ENCODE measurements at places on chromosomes 5 and 9.

GRCh38 chr5:92429646-92430045 lies 1046.5 kb upstream of the ARRDC3 start:
- DNase-seq = no peak

DNA sequence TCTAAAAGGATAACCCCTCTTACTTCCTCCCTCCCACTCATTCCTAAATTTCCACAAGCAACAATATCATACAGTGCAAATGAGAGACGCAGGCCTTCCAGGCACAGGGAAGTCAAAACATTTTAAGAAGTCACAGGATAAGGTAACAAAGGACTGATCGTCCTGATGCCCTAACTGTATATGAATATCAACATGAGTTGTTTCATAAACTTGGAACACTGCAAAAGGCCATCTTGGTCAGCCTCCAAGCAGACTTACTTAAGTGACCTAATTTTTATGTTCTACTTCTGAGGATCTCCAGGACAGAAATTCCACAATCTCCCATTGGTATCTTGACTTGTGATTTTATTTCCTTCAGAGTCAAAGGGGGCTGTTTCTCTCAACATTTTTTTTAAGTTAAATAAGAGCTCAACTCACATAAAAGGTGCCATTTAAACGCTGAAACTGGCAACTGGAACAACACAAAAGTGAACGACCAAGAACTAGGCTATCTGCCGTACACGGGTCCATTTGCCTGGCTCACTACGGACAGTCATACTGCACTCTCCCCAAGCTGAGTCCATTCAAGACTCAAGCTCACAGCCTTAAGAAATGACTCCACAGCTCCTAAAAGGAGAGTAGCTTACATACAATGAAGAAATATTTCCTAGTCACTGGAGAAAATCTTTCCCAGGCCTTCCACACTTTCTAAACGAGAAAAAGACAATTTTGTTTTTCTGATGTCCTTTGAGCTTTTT lies 71.3 kb downstream of the LHFPL2 start:
- no peak for DNase-seq

GRCh38 chr5:82278711-82279370 lies 687 bp upstream of the RPS23 start:
- no peak for DNase-seq

DNA sequence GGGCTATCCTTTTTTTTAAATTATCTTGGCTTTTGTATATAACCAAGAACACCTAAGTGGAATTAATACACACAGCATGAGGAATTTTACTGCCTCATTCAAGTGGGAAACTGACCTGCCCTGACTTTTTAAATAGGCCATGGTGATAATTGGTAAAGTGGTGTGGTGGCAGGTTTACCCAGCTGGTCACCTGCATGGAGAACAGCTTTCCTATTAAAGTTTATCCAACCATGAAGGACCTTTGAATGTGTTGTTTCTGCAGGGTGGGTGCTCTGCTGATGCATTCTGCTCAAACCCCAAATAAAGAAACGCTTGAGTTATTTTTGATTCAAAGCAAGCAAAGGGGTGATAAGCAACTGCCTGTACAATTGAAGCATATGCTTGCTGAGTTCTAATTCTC lies 261.0 kb upstream of the GRIN3A start:
- DNase-seq = no peak

GRCh38 chr5:141172381-141173204 lies at the start of gene PCDHB7:
Gene PCDHB7, plus strand, starts transcription at chr5:141172644. Its CDS starts 192 bp downstream, at chr5:141172836.
- no peak for DNase-seq

- DNase-seq = no peak
Measured at GRCh38 chr5:177183766-177184360, 50.3 kb downstream of the NSD1 start.

DNA sequence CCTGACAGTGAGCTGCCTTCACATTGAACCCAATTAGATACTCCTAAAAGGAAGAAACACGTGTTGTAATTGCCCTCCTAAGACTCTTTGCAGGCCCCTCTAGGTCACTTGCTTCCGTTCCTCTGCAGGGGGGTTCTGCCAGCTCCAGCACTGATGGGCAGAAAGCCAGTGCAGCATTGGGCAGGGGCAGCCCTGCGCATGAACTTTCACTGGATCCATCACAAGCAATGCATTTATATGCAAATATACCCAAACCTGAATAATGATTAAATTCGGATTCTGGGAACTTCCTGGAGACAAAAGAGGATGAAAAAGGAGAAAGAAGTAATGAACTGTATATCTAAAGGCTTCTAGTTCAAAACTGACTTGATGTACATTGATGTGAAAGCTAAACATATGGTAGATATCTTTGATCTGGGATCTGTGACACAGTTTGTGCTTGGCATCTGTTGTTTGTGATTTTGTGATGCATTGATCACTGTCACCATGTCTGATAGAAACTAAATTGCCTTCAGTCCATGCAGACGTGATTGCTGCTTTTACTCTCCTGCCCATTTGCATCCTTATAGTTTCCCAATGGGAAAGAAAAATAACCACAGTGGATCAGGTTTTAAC lies 313.4 kb downstream of the DEPDC1B start:
- DNase-seq = no peak

DNA sequence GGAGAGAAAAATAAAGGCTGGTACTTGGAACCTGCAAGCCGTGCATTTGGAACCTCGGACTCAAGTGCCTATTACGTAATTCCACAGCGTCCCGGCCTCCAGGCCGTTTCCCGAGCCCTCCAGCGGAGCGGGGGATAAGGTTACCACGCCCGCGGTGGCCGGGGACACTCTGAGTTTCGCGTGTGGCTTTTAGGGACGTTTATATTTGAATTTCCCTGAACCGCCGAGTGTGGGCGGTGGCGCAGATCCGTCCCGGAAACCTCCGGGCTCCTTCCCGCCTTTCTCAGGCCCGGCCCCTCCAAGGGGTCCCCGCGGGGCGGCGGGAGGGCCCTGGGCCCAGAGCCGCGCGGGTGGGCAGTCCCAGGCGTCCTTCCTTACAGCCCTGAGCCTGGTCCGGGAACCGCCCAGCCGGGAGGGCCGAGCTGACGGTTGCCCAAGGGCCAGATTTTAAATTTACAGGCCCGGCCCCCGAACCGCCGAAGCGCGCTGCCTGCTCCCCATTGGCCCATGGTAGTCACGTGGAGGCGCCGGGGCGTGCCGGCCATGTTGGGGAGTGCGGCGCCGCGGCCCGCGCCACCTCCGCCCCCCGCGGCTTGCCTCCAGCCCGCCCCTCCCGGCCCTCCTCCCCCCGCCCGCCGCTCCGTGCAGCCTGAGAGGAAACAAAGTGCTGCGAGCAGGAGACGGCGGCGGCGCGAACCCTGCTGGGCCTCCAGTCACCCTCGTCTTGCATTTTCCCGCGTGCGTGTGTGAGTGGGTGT lies at the start of gene LMNB1:
Gene LMNB1, plus strand, starts transcription at position 638 of the 758 bp plus-strand sequence. CDS start 373 bp downstream, outside the sequence.
- DNase-seq = peak; percentile 89

GRCh38 chr5:163104464-163104863 lies 332.9 kb upstream of the CCNG1 start:
- DNase-seq = no peak

DNA sequence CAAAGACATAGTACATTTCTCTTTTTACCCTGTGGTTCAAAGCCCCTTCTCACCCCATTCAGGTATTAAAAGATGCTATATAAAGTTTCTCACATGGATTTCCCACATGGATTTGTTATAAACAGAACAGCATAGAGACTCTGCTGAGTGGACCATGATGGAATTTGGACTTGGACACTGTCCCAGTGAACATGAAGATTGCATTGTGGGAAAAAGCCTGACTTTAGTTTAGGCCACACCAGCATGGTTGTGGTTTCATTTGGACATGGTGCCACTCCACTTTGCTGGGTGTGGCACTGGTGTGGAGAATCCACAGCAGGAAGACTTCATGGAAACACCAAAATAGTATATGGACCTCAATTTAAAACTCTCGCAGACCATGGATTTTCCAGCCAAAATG lies 124.6 kb downstream of the ARHGAP26 start:
- no peak for DNase-seq

- DNase-seq = no peak
Measured at GRCh38 chr5:169897481-169897880, 82.8 kb downstream of the INSYN2B start.

DNA sequence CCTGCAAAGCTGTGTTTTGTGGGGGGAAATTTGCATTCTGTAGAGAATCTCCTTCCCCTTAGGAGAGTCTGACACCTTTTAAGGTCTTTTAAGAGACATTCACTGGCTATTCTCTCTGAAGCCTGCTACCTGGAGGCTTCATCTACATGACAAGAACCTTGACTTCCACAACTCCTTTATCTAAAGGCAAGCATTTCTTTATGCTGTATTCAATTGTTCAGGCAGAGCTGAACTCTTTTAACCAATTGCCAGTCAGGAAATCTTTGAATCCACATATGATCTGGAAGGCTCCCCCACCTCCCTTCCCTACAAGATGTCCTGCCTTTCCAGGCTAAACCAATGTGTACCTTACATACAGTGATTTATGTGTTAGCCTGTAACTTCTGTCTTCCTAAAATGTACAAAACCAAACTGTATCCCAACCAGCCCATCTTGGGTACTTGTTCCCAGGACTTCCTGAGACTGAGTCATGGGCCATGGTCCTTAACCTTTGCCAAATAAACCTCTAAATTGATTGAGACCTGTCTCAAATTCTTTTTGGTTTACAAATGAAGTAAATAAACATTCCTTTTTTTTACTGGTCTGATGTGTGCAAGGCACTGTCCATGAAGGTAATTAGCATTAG lies 9.9 kb downstream of the C9orf85 start:
- DNase-seq = no peak

- DNase-seq = no peak
Measured at GRCh38 chr5:31218978-31219377, 25.5 kb downstream of the CDH6 start.

- DNase-seq = no peak
Measured at GRCh38 chr5:39755452-39755851, 330.7 kb upstream of the DAB2 start.

DNA sequence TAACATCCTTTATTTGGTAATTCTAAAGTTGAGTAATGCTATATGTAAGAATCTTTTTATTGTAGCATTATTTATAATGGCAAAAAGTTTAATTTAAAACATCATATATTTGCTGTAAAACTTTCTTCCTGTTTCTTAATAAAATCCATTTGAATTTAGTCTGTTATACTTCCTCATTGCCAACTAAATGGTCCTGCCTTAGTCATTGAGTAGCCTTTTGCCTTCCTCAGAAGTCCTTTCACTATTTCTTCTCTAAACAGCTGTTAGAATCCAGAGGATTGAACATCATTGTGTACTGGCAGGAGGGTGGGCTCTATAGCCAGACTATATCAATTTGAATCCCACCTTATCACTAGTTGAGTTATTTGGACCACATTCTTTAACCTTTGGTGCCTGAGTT lies 11.0 kb downstream of the SLC44A1 start:
- no peak for DNase-seq

- DNase-seq = no peak
Measured at GRCh38 chr9:119337573-119337972, 31.7 kb downstream of the BRINP1 start.

DNA sequence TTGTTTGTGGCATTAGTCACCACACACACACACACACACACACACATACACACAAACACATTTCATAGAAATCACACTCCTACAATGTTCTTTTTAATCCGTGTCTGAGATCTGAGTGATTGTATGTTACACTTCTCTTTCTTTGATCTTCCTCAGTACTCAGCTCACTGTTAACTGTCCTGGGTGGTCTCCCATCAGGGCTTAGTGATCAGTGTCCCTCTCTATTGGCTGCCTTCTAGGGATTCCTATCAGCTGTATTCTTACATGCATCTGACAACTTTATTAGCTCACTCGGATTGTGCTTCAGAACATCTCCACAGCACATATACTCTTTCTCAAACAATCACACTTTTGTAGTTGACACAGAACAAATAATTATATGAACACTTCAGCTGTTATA lies 170.2 kb upstream of the POU5F2 start:
- no peak for DNase-seq

DNA sequence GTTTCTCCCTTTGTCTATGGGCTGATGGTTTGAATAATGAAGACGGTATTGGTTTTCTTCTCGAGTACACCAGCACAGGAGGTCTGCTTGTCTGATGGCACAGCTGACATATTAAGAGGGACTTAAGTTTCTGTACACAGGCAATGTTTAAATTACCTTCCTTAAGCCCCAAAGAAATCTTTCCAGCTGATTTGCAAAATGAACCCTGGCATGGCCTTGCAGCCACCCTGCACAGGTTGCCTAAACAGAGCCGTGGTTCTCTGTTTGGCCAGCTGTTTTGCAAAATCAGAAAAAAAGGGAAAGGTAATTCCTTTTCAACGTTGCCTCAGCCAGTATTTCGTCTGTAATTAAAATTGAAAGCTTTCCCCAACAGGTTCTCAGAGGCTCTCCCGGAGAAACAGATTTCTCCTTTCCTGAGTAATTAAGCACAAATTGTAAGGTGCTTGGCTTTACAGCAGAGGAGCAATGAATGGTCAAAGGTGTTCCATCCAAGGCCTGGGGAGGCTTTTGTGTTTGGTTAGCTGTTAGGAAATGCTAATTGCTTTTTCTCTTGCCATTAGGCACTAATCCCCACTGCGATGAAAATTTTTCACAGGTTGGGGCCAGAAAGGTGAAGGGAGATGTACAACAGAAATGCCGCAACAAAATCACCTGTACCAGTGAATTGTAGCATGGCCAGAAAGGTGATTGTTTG lies 138.9 kb downstream of the RASEF start:
- no peak for DNase-seq

GRCh38 chr5:138330813-138331448 lies 673 bp downstream of the CDC25C start:
- no peak for DNase-seq
